ENCODE measurements at places on chromosomes 7 and 10.

DNA sequence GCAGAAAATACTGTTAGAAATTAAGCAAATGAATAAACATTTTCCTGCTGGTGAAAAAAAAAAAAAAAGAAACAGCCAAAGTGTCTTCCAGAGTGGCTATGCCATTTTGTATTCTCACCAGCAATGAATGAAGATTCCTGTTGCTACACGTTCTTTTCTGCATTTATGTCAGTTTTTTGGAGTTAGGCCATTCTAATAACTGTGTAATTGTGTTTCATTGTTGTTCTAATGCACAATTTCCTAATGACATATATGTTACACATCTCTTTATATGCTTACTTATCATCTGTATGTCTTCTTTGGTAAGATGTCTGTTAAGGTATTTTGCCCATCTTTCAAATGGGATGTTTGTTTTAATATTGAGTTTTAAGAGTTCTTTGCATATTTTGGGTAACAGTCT, 213.7 kb downstream of the ITGB1 start:
- H3K27me3 ChIP-seq, result no peaks in the 10 kb centered on the region
- no peak for DNase-seq
- H3K27ac ChIP-seq, result no peak overlapping the region
- H3K4me1 ChIP-seq, result no peaks in the 10 kb centered on the region
- H3K4me3 ChIP-seq, result no peak overlapping the region
- no peaks in the 10 kb centered on the region for H3K36me3 ChIP-seq

DNA sequence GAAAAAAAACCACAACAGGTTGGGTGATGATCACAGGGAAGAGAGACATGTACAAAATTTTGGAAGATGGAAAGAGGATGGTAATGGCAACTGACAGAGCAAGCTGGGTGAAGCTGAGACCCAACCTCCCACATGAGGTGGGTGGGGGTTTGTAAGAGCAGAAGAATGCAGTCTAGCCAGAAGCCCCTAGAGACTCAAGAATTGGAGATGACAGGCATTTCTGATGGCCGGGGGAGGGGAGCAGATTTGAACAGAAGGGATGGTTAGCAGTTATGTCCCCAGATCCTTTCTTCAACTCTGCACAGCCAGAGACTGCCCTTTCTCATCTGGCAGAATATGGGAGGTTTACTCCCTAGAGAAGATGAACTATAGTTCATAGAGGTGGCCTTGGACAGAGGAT, 208.0 kb downstream of the GALNT17 start:
- no peak overlapping the region for H3K4me3 ChIP-seq
- H3K27me3 ChIP-seq, result peaks cover 6% of the 10 kb centered on the region
- DNase-seq, result no peak
- no peaks in the 10 kb centered on the region for H3K4me1 ChIP-seq
- no peaks in the 10 kb centered on the region for H3K36me3 ChIP-seq
- H3K27ac ChIP-seq, result no peak overlapping the region

DNA sequence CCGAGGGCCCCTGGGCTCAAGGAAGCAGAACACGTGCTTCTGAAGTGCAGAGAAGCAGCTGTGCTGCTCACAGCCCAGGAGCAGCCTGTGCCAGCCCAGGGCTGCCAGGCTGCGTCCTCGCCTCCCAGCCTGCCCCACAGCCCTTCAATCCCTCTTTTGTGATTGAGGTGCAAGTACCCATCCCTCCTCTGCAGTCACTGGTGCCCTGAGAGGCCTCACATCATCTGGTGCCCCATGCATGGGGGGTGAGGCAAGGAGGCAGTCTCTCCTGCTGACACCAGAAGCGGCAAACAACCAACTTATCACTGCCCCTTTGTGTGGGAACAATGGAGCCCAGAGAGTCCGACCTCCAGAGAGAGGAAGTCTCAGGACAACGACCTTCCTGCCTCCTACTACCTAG, 49.8 kb upstream of the FGFR2 start:
- DNase-seq, result no peak
- H3K4me3 ChIP-seq, result no peak overlapping the region
- peaks cover 46% of the 10 kb centered on the region for H3K27me3 ChIP-seq
- no peaks in the 10 kb centered on the region for H3K36me3 ChIP-seq
- H3K4me1 ChIP-seq, result no peaks in the 10 kb centered on the region

GRCh38 chr7:1666317-1666822, 3.7 kb upstream of the ELFN1 start:
- H3K4me3 ChIP-seq, result peak overlapping the region; percentile 11
- peaks cover 59% of the 10 kb centered on the region for H3K27me3 ChIP-seq
- DNase-seq, result no peak
- no peak overlapping the region for H3K27ac ChIP-seq

DNA sequence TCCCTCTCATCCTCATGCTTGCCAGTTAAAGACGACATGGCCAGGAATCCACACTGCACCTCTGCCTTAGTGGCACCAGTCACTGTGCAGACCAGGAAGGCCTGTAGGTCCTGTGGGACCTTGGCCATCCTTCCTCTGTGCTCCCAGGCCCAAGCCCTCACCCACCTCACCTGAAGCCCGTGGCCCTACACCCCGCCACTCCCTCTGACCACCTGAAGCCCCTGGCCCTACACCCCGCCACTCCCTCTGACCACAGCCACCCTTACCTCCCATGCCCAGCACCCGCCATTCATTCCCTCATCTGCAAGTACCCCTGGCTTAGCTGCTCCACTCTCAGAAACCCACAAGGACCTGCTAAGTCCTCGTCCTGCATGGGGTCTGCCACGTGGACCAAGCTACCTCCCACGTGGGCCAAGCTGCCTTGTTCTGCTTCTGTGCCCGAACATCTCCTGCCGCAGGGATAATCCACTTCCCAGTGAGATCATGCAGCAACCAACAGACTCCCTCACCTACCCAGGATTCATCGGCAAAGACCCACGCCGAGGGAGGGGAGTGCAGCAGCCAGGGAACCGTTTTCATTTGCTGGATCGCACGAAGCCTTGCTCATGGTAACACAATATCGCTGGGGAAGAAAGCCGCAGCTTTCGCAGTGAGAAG, 151.2 kb downstream of the TCERG1L start:
- no peak for DNase-seq
- H3K36me3 ChIP-seq, result no peaks in the 10 kb centered on the region
- no peaks in the 10 kb centered on the region for H3K4me1 ChIP-seq

Measured in PC-9 (cell line).